ENCODE measurements at places on chromosomes 1 and 21.

GRCh38 chr1:9289090-9289534 lies 3.6 kb upstream of the SPSB1 start:
- DNase-seq, result peak; percentile 98

GRCh38 chr1:158506369-158506987 lies 34.5 kb downstream of the OR10R2 start:
- peak; percentile 36 for DNase-seq

DNA sequence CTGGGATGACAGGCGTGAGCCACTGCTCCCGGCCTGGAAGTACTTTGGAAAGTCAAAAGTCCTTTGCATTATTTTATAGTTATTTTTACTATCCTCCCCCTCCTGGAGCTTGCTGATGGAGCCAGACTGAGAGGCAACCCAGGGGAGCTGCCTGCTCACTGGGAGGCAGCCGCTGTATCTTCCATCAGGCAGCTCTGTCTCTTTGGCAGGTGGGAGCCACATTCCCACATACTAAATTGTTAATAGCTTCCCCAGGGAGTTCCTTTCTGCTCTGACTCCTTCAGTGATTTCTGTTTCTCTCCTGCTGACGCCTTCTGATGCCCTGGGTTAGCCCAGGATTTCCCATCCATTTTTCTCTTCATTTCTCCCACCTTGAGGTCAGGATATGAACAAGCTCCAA lies 4.9 kb upstream of the OPRD1 start:
- no peak for DNase-seq

DNA sequence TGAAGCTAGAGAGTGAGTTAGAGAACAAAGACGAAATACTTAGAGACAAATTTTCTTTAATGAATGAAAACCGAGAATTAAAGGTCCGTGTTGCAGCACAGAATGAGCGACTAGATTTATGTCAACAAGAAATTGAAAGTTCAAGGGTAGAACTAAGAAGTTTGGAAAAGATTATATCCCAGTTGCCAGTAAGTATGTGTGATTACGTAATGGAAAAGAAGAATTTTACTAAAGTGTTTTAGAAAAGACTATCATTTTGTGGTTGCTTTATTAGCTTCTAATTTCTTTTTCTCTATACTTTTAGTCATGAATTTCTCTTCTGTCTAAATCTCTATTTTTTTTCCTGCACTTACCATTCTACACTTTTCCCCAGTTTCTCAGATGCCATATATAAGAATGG lies 26.7 kb downstream of the CCDC18 start:
- no peak for DNase-seq

DNA sequence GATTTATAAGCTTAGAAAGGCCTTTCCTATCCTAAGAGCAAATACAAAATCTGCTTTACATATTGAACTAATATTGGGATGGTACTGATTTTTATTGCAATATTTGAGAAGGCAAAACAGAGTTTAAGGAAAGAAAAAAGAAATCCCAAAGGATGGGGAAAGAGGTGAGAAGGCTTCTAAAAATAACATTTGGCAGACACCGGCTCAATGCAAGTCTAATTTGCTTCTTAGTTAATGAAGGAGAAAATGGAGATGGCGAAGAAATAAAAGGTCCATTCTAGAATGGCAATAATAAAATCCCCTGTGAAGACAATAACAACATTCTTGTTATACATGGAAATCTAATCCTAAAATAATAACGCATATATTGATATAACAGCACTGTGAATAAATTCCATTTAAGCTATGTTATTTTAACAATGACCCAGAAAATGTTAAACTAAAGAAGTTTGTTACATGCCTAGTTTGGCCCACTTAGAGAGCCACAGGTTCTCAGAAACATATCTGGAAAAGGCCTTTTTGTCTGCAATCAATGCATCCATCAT lies 117.7 kb downstream of the HLCS start:
- no peak for DNase-seq

GRCh38 chr1:87739704-87740103 lies 411.0 kb downstream of the LMO4 start:
- DNase-seq, result no peak

DNA sequence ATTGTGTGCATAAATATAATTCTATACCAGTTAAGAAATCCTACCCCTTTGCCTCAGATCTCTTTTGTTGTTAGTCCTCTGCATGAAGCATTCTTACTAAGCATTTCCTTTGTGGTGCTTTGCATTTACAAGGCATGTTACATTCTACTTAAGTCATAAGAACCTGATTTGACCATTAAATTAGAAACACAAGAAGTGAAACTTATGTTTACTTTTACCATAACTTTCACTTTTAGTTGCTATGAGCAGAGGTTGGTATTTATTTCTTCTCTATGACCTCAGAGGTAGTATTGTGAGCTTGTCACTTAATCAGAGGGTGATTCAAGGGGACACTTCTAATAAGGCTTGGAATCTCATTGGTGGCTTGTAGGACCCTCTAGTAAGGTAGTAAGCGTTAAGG lies 9.0 kb downstream of the FAM20B start:
- DNase-seq, result peak; percentile 77

DNA sequence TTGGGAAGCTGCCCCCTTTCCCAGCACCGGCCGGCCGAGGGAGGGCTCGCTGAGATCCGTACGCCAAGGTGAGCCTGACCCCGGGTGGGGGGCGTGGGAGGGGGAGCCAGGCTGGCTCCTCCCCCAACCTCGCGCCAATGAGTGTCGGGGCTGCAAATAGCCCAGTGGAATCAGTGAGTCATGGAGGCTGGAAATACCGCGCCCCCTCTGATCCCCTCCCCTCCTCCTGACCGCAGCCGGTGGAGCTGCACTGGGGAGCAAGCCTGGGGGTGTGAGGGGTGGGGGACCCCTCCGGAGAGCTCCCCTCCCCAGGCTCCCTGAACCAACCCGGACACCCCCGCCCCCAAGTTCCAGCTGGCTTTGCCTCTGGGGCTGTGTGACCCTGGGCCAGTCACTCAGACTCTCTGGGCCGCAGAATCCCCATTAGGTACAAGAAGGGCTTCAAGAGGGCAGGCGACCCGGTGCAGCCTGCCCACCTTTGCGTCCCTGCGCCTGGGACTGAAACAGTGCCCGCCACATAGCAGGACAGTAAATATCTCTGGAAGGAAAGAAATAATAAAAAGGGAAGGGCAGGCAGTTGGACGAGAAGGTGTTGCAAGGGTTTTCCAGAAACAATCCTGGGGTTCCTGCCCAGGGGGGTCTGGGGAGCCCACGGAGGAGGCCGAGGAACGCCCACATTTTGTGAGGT lies 4.5 kb downstream of the HSPB7 start:
- DNase-seq, result peak; percentile 17
